ENCODE measurements at places on chromosomes 4 and X.
A peak's percentile ranks its signal among the peaks of the same experiment; 100 is the strongest.

DNA sequence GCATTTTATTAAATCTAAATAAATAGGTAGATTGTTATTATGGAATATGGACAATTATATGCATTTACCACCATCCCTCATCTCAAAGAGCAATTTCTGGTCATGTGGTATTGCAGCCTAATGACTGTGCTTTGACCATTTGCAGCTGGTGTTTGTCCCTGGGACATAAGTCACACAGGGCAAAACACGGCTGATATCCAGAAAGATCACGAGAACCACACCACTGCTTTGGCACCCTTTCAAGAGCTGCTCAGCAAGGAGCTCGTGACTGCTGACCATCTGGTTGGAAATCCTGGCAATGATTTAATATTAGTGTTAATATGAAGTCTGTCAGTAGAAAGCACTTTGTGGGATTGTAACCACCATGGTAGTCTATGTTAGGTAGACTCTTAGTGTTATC, 545.0 kb downstream of the GBA3 start:
- DNase-seq: no peak

DNA sequence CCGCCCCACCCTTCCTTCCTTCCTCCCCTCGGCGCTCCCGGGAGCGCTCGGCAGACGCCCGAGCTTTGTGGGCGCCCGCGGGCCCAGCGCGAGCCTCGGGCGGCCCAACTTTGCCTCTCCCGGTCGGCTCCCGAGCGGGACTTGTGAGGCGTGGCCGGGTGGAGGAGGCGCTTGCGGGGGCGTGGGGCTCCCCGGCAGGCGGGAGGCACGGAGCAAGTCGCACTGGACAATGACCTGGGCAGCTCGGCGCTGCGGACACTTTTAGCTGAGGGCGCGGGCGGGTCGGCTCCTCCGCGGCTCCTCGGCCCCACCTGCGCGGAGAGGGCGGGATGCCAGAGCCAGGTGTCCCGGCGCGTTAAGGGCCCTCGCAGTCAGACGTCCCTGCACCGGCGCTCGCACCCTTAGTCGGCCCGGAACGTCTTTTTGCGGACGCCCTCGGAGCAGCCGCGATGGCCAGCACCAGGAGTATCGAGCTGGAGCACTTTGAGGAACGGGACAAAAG, 385 bp downstream of the DCLK2 start:
- peak; percentile 52 for DNase-seq

GRCh38 chr4:95728145-95728544, 111.7 kb upstream of the PDHA2 start:
- DNase-seq: no peak

- DNase-seq: no peak
These were observed 26.6 kb downstream of the PLAC1 start for GRCh38 chrX:134631426-134632346.

DNA sequence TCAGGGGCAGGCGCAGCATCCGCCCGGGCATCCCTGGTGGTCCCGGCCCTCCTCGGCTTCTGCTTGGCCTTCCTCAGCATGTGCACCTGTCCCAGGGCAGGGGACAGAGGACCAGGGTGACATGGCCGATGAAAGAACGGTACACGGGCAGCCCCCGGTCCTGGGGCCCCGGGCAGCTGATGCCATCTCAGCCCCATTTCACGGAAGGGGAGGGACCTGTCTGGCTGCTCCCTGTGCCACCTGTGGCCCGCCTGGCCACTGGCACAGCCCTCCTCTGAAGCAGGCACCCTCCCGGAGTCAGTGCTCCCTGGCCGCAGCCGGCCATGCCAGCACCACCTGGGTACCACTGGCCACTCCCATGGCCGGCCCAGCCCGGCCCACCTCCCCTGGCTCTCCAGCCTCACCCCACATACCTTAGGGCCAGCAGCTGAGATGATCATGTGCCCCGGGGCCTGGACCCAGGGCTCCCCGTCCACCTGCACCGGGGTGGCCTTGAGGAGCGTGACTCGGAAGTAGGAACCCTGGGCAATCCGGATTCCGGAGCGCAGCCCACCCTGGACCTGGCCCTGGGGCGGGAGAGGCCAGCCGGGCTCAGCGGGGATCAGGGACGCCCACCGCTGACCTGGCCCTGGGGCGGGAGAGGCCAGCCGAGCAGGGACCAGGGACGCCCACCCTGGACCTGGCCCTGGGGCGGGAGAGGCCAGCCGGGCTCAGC, 12.6 kb downstream of the DGKQ start:
- DNase-seq: no peak

DNA sequence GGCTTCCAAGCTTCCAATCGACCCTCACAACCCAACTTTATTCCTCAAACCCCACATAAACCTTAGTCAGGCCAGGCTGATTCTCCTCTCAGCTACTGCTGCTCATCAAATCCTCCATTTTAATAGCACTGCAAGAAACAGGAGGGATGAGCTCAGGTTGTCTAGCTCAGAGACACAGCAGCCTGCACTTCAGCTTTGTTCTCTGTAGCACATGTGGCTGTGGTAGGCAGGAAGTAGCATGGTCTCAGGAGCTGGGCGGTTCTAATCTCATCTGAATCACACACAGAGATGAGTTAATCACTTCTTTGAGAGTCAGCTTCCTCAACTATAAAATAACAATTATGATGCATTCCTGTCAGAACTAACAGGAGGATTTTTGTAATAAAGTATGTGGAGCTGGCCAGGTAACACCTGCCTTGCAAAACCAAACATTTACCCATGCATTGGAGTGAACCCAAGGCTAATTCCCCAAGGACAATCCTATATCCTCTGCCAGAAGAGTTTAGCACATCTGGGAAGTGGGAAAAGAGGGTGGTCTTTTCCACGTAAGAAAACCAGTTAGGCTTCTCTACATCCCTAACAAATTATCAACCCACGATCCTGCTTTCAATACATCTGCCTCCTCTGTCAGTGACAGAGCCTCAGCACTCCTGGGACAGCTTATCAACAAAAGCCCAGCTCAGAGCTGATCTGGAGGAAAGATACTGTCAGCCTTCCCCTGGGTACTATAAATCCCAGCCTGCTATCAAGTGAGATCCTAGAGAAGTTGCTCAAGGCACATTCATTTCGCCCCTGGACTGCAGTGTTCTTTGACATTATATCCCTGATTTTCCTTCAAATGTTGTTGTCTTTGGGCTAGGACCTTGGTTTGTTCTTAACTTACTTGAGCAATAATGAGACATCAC, 32.8 kb downstream of the ELOVL6 start:
- peak; percentile 20 for DNase-seq

- DNase-seq: no peak
These were observed 7.2 kb upstream of the EFNB1 start for GRCh38 chrX:68821616-68822015.

- DNase-seq: no peak
These were observed 591.5 kb upstream of the PITX2 start for GRCh38 chr4:111214371-111214770.

- DNase-seq: no peak
These were observed 116.2 kb upstream of the LNX1 start for GRCh38 chr4:53707491-53707890.

DNA sequence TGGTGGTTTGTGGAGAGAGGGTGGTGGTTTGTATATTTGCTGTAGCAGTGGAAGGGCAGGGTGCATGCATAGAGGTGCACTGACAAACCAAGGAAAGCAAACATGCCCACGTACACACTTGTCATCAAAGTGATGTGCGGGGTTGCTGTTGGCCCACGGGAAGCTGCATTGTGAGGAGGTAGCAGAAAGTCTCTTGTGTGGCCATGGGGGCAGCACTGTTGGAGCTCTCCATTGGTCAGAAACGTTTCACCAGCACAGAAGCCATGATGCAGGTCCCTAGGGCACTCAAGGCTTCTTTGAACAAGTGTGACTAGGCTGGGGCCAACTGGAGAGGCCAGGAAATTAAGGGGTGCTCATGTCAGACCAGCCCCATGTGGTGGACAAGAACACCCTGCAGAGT, 174.8 kb upstream of the KLF8 start:
- no peak for DNase-seq

GRCh38 chrX:111519215-111519614, 7.8 kb downstream of the SERTM2 start:
- DNase-seq: peak; percentile 39

GRCh38 chr4:5790546-5790857, 79.5 kb downstream of the EVC start:
- no peak for DNase-seq

DNA sequence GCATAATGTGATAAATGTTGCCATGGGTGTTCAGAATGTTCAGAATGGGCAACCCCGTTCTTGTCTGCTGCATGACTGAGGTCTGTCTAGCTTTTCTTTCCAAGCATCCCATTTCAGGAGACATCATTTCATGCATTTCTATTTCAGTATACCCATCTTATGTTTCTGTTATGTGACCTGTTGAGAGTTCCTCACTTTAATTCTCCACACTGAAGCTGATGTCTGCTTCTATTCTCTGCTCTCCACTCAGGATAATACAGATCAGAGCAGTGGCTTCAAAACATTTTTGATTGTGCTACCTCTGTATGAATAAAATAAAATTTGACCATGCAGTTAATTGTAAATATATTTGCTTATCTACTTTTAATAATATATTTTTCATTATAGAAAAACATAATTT, 398.6 kb downstream of the ARHGAP24 start:
- no peak for DNase-seq

DNA sequence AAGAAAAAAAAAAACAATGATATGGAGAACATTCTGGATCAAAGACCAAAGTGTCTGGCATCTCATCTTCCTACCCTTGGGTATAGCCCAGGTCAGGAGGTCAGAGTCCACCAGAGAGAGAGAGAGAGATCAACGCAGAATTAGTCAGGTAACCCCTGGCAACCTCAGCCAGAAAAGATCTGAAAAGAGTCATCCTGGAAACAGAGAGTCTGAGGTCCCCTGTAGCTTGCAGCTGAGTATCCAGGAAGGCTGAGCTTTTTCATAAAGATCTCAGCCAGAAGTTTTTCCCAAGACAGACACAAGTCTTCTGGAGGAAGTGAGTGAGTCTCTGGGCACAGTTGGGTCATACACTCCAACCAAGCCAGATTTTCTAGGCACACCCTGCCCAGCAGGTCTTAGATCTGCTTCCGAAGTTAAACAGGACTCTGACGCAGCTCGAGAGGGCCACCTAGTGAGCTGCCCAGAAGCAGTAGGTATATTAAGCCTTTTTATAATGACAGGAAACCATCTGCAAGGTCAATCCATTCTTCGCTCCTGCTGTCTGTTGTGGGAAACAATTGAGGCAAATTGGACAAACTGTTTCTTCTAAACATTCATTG, 35.7 kb downstream of the ACE2 start:
- peak; percentile 57 for DNase-seq

DNA sequence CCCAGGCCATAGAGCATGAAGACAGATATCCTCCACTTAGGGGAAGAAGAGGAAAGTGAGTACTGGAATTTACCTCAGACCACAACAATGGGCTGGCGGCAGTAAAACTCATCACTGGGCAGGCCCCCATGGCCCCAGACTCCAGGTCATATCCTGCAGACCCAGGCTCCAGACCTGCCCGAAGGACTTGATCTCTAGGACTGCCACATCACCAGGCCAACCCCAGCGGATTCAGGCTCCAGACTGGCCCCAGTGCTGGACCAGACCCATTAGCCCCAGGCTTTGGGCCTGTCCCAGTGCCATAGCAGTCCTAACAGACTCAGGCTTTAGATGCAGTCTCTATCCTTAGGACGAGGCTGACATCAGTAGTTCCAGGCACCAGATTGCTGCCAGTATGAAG, 190.6 kb downstream of the DLG3 start:
- DNase-seq: no peak

DNA sequence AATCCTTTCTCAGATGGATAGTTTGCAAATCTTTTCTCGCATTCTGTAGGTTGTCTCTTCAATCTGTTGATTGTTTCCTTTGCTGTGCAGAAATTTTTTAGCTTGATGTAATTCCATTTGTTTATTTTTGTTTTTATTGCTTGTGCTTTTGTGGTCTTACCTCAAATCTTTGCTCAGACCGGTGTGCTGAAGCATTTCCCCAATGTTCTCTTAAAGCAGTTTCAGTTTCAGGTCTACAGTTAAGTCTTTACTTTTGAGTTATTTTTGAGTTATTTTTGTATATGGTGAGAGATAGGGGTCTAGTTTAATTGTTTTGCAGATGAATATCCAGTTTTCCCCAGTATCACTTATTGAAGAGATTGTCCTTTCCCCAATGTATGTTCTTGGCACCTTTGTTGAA, 18.2 kb upstream of the SLC25A14 start:
- DNase-seq: no peak

DNA sequence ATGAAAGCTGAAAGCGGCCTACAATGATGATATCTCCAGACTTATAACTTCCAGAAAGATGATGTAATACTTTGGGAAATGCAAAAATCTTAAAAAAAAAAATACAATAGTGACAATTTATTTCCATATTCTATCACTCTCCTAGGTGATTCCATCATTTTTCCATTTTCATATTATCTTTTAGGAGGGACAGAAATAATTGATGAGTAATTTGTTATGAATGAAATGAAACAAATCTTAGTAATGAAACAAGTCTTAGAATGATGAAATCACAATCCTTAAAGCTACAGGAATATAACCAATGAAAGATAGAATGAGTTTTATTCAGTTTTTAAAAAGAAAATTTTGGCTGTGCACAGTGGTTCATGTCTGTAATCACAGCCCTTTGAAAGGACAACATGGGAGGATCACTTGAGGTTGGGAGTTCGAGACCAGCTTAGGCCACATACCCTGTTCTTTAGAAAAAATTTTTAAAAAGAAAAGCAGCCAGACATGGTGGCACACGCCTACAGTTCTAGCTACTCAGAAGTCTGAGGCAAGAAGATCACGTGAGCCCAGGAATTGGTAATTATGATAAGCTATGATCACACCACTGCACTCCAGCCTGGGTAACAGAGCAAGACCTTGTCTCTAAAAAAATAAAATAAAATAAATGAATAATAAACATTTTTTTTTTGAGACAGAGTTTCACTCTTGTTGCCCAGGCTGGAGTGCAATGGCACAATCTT, 21.7 kb downstream of the CLOCK start:
- DNase-seq: no peak

DNA sequence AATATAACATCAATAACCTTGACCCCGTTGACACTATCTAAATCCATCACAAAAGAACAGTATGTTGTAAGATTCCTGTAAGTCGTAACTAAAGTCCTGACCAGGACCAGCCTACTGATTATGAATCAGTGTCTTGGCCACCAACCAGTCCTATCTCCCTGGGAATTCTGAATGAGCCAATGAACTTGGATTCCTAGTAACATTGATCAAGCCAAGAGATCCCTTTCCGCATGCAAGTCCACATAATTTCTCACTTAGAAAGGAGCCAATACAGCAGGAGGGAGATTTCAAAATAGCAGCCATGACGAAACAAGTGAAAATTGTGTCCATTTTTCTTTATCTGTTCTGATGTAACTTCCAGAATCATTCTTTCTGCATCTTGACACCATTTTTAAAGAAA, 9.5 kb downstream of the XPNPEP2 start:
- DNase-seq: peak; percentile 43

DNA sequence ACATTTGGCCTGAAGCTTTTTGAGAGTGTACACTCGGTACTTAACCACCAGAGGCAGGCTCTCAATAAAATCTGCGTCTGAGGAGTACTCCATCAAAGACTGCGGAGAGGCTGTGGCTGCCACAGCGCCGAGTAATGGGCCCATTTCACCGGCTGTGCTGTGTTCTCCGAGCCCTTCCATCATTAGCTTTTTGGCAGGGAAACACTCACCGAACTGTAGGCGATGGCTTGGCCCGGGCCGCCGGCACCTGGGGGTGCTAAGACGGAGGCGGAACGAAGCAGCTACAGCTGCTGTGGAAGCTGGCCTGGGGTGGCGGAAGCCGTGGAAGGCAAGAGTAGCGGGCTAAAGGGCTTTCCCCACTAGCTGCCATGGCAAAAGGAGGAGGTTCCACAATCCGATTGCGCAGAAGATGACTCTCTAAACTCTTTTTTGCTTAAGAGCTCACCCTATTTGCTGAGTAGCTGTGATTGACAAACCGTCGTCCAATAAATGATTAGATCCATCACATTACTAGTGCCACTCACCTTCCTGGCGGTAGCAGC, 48.5 kb upstream of the PABPC1L2A start:
- no peak for DNase-seq

- DNase-seq: no peak
These were observed 4.5 kb downstream of the RP2 start for GRCh38 chrX:46841346-46841745.

Measured in trophoblast cell (in vitro differentiated cells and primary cell).